ENCODE measurements at places on chromosomes 16 and 17.
A peak's percentile ranks its signal among the peaks of the same experiment; 100 is the strongest.

DNA sequence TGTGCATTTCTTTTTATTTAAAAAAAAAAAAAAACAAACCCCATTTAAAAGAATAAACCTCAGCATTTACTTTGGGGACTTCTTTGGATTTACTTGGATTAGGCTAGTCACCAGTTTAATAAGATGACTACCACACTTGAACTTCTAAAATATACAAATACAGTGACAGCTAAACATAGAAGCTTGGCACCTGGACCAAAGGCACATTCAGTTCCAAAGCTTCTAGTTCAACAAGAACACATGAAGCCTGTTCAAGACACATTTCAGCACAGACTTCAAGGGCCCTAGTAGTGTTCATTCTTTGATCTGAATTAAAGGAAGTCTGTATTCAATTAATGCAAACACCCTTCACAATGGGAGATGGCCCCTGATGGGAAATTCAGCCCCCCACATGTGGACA lies 11.6 kb upstream of the ROGDI start:
- no peak for DNase-seq

DNA sequence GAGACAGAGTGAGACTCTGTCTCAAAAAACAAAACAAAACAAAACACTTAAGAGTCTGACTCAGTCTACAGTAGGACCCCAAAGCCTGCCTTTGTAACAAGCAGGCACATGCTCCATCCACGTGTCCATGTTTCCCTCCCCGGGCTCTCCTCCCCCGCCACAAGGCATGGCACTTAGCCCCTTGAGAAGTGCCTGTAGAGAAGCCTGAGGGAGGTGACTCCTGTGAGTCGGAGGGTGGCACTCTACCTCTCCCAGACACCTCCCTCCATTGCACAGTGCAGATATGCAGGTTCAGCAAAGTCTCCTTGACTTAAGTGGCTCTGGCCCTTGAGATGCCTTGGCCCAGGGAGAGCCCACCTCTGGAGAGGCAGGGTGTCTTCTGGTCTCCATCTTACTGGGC lies 6.8 kb downstream of the FHOD1 start:
- no peak for DNase-seq

DNA sequence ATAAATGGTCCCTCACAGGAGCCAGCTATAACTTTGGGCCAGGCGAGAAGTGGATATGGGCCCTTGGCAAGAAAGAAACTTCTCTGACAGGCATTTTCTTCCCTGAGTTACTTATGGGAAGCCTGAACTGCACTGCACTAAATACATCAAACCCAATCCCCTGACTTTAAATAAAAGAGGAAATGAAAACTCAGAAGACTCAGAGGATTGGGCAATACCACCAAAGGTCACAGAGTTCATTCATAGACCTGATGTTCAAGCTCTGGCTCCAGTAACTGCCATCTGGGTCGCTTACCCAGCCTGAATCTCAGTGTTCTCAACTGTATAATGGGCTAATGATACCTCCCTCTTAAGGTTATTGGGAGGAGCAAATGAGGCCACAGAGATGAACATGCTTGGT lies 815 bp downstream of the KRT35 start:
- DNase-seq, result no peak

DNA sequence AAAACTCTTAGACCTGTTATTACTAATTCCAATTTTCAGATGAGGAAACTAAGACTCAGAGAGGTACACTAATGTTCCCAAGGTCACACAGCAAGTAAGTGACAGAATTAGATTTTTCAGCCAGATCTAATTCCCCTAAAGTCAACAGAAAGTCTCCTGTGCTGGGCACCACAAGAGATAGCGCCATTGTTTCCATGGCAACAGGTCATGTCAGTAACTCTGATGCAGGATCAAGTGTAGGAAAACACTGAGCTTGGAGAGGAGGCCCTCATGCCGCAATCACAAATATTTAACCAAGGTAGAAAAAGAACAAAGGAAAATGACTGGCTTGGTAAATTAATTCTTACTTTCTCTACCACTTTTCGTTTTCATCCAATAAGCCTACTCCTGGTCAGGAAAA lies 166.0 kb upstream of the CDH13 start:
- DNase-seq, result no peak

- no peak for DNase-seq
Measured at GRCh38 chr17:68182940-68183551, 64.8 kb upstream of the AMZ2 start.

- no peak for DNase-seq
Measured at GRCh38 chr16:24344784-24345183, 88.6 kb downstream of the CACNG3 start.

DNA sequence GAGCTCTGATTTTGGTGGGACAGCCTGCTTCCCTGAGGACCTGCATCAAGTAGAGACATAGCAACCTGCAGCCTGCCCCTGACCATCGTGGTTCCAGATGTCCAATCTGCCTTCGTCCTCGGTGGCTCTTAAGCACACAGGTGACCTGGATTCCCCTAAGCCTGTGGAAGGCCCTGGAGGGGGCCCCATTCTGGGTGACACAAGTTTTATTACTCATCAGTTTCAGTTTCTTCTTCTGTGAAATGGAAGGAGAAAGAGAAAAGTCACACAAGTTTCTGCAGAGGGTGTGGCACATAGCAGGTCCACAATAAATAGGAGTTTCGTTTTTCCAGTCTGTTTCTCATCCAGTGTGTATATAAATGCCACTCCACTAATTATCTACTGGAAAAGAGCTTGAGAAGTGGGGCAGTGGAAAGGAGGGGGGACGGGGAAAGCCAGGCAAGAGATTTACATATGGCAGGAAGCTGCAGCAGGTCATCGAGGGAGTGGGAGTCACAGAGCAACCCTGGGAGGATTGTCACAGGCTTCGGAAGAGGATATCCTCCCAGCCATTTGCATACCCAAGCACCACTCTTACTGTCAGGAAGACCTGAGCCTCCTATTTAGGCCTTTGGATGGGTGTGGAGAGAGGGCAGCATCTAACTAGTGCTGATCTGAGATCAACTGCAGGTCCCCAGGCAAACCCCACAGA lies 10.0 kb upstream of the NOS2 start:
- no peak for DNase-seq

DNA sequence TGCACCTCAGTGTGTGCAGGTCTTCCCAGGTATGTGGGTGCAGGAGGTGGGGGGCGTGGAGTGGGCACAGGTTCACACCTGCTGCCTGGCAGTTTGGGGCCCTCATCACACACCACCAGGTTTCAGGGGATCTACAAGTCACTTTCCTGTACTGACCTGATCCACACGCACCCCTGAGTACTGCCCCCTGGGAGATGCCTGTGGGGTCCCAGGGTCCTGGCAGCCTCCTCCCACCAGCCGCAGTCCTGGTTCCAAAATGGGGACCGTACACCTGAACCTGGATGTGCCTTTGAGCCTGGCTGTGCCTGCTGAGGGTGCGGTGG lies 25.9 kb downstream of the RNF213 start:
- no peak for DNase-seq

- DNase-seq, result no peak
Measured at GRCh38 chr17:74427048-74427762, 4.7 kb upstream of the GPRC5C start.

GRCh38 chr17:75430159-75430974 lies 24.9 kb upstream of the GRB2 start:
- DNase-seq, result peak; percentile 57

DNA sequence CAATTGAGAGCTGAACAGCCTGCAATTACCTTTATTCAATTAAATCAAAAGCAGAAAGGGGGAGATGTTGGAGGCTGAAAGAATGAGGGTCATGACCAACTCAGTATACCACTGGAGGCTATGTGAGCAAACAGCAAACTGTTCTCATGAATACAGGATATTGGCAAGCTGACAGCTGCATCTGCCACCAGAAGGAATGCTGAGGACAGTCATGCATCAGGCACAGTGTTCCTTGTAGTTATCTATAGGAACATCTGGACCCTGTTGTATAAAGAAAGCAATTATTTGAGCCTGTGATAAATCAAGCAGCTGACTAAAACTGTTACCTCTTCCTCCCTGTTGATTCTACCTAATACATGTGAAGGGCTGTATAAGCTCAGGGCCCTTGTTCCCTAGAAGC lies 2064.6 kb downstream of the TP53TG3F start:
- DNase-seq, result no peak

GRCh38 chr16:50581845-50582244 lies 33.6 kb downstream of the NKD1 start:
- no peak for DNase-seq

DNA sequence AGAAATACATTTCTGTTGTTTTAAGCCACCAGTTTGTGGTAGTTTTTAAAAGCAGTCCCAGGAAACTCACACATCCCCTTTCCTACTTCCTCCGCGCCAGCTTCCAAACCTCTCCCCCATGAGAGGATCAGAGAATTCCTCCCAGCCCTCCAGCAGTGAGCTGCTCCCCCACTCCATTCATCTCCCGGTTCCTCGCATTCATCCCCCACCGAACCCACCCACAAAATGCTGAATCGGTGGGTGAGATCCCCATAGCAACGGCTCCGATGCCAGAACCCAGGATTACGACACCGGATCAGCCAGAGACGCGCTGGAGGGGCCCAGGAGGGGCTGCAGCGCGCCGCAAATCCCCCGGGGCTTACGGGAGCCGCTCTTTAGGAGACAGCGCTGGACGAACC lies 251.4 kb upstream of the RPL38 start:
- no peak for DNase-seq

GRCh38 chr17:7888184-7888920 lies at the start of gene CHD3:
Gene CHD3 (plus strand): TSS chr17:7888789. CDS start chr17:7889001, 212 bp downstream.
- no peak for DNase-seq

GRCh38 chr16:4610011-4611005 lies 4.4 kb downstream of the UBALD1 start:
- DNase-seq, result no peak

DNA sequence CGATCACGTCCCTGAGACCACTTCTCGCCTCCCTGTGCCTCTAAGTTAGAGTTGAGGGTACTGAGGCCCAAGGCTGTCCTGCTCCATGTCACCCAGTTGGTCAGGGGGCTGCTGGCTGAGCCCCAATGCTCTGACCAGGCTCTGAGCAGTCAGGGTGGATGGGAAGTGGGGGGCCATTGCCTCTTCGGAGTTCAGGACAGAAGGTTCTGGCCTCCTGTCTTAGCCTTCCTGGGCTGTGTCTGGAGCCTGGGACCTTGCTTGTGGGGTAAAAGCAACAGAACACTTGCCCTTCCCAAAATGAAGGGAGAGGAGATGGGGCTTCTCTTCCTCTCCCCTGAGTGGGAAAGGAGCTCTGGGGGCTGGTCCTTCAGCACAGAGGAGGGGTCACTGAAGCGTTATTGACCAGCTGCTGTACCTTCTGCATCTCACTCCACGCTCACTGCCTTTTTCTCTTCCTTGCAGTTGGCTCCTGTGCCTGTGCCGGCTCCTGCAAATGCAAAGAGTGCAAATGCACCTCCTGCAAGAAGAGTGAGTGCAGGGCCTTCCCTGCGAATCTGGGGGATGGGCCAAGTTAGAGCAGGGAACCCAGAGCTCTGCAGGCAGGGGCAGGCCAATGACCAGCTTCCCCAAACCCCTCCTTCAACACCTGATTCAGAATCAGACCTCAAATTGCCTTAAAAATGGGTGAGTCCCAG lies 580 bp downstream of the MT1X start:
- DNase-seq, result no peak

DNA sequence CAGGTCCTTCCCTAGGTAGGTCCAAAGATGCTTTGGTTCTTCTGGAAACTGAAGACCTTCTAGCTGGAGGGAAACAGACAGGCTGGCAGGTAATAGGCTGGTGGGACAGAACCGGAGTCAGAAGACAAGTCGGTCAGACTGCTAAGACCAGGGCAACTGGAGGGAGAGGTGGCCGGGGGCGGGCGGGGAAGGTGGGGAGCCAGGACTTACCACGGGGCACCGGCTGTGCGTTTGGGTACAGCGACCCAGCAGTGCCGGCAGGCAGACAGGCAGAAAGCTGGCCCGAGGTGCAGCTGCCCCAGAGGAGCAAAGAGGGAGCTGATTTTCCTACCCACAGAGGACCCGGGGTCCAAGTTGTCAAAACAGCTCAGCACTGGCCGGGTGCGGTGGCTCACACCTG lies 575 bp downstream of the SLC52A1 start:
- no peak for DNase-seq

GRCh38 chr17:71387456-71387855 lies 733.4 kb upstream of the SOX9 start:
- DNase-seq, result no peak

GRCh38 chr16:22397464-22397863 lies 23.0 kb upstream of the CDR2 start:
- peak; percentile 93 for DNase-seq

DNA sequence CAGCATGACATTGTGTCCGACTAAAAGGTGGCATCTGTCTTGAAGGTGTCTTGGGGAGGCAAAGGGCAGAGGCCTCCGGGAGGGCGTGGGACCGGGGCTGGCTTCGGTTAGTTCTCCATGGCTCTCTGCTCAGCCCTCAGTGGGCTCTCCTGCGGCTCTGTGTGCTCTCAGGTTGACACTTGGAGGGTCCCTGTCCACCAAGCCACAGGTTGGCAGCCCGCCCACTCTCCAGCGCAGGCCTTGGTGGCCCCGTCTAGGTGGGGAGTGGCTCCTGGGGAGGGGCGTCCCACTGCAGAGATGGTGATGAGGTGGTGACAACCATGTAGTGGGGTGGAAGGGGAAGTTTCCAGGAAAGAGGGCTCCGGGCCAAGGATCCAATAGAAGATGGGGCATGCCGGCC lies 31.6 kb downstream of the ADGRG5 start:
- DNase-seq, result no peak

GRCh38 chr17:73595479-73595878 lies 48.8 kb downstream of the SDK2 start:
- no peak for DNase-seq

DNA sequence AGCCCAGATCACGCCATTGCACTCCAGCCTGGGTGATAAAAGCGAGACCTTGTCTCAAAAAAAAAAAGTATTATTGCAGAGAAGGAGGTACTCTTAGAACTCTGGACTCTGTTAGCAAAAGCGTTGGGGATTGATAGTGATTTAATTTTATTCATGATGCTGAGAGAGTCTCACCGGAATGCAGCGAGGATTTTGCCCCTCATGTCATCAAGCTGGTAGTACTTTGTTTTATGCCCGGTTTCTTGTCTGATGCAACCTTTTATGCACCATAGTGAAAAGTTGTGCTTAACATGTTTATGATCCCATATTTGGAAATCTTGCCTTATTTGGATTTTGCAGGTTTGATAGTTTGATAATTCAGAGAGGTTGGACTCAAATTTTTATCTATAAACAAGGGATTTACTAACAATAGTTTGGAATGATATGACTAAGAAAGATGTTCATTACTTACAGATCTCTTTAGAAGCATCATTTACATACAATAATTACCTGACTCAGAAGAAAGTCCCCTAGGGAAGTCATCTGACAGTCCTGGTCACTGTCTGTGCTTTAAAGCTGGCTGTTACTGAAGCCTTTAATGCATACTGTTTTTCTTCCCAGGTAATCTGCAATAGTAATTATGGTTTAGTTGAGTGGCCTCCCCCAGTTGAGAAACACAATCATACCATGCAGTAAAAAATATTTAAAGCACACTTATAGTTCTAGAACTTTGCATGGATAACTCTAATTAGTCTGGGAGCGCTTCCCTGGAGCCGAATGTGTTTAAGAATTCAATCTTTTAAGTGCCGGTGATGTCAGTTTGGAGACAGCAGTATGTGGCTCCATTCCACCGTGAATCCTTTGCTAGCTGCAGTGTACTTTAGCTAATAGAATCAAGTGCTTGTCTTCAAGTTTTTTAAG lies 120.9 kb downstream of the PRKCA start:
- DNase-seq, result no peak

Data from GM04503 (cell line).